ENCODE measurements at places on chromosomes 2 and 18.

DNA sequence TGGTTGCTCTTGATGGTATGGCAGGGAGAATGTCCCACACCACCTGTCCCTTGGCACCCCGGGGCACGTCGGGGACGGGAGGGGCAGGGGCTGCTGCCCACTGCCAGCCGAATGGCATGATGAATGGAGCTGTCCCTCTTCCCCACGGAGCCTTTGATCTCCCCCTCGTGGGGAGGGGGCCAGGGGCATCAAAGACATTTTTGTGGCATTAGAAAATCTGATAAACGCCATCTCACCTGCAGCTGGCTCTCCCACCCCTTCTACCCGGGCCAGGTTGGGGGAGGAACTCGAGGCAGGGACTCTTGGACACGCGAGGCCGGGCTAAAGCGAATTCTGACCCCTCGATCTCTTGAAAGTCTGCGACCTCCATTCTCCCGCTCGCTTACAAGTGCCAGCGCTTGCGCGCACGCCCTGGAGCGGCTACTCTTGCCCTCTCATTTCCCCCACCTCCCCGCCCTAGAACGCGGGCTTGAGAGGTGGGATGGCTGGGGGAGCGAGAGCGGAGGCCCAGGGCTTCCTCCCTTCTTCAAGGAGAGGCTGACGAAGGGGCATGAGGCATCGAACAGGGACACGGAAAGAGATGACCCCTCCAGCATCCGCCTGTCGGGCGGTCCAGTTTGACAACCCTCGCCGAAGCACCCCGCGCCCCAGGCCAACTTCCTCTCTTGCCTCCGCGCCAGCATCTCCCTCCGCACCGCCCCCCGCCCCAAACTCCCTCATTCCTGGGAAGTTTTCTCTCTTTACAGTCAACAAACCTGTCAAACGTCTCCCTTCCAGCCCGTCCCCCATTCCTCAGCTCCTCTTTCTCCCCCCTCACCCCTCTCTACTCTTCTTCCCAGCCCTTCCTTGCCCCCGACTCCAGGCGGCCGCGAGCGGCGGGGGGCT lies 692 bp upstream of the WNT6 start:
- no peak for DNase-seq

GRCh38 chr2:31940920-31941319 lies 69.9 kb downstream of the MEMO1 start:
- no peak for DNase-seq

DNA sequence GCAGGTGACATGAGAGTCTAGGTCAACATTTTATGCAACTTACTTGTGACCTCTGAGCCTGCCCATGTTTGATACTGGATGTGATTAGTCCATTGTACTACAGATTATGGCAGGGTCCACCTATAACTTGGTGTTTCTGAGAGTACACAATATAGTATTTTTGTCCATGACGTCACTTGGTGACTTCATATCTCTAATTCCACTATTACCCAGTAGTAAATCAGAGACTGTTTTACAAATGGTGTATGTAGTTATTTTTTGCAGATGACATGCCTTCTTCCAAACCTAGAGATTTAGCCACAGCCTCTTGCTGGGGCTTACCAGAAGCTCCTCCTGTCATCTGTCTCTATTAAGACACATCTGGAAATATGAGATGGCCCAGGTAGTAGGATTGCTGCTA lies 24.6 kb upstream of the TMX3 start:
- DNase-seq: no peak

DNA sequence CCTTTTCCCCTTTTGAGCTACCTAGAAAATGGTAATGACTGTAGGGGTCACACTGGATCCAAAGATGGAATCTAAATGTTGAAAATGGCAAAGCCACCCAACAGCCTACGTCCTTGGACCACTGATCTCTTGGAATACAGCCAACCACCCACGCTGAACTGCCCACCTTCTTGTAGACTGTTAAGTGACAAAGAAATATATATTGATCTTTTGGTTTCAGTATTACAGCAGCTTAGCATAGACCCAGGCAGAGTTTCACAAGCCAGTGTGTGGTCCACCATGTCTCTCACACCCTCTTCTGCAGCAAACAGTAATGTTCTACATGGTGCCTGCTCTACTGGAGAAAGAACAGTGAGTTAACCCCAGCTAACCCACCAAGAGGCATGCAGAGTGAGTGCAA lies 20.2 kb downstream of the CACNB4 start:
- no peak for DNase-seq

GRCh38 chr2:20604951-20605381 lies 45.9 kb downstream of the HS1BP3 start:
- DNase-seq: no peak

DNA sequence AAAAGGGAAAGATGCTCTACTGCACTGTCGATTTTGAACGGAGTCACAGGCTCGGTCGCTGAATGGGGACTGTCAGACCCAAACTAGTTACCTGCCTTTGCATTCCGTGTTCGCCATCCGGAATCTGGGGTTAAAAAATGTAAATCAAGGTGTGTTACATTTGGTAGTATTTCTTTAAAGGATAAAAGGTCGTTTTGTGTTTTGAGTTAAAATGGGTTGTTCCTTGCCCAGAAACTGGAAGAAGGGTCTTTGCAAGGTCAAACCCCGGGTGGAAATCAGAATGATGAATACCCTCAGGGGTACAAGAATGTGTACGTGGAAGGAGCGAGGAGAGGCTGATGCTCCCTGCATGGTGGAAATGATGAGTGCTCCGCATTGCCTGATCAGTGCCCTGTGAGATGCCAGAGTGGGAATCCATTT lies 1.0 kb downstream of the VSNL1 start:
- no peak for DNase-seq

DNA sequence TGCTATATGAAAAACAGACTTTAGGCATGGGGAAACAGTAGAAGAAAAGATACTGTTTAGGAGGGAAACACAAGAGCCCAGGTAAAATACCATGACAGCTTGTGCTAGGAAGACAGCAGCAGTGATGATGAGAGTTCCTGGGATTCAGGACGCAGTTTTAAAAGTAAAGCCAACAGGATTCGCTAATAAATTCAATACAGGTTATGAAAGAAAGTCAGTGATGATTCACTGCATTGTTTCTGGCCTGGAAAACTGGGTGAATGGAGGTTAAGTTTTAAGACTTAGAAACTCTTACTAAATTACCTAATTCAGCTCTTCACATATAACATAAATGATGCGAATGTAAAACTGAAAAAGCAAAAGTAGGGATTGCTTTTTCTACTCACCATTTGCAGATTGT lies 27.9 kb upstream of the RNU4ATAC start:
- DNase-seq: no peak

DNA sequence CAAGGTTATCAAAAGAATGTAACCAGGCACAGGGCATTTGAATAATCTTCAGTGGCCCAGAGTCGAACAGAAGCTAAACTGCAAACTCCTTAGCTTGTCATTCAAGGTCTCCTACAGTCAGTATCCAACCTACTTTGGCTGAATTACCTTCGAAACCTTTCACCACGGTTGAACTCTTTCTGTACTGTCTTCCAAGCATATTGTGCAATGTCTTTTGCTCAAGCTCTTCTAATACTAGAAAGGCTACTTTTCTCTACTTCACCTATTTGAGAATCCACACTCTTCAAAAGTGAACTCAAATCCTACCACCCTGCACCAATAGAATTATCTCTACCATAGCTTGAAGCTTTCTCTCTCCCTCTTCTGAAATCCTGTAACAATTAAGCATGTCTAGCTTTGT lies 142.9 kb downstream of the NR4A2 start:
- DNase-seq: no peak

DNA sequence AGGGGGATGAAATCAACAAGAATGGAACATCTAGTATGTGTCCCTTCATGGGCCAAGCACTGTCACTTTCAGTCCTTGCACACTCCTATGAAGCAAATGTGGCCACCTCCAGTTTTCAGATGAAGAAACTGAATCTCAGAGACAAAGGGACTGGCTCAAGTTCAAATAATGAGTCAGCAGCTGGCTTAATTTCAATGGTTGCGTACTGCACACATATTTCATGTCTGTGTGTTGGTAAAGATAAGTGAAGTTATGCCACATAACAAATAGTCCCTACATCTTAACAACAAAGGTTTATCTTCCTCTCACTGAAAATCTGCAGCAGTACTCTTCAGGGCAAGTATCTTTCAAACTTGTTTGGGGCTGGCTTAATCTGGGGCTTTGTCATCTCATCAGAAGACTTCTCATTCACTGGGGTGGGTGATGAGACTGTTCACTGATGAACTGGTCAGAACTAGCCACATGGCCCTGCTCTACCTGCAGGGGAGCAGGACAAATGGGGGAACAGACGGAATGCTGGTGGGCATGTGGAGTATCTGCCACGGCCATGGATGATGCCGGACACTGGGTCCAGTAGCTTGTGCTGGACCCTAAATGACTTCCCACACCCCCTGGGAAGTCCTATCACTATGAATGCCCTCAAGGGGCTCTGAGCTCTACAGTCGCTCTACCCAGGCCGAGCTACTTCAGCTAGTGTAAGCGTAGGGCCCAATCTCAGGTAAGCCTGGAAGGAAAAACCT lies 263.2 kb downstream of the CYP26B1 start:
- peak; percentile 9 for DNase-seq

- no peak for DNase-seq
Measured at GRCh38 chr2:121599963-121600651, 49.2 kb downstream of the CLASP1 start.

DNA sequence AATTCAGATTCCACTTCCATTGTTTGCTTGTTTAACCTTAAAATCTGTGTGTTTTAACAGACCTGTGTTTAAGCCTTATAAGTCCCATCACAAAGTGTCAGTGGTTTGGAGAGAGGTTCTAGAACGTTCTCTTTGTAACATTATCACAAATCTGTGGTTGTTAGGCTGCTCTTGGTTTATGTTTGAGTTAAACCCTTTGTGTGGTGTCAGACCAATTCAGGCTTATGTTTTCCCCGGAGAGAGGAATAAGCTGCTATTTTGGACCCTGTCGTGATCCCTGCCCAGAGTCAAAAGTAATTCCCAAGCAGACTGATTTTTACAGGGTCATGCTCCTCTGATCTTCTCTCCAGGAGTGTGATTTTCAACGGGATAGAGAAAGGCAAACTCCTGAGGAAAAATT lies 43.8 kb upstream of the LTBP1 start:
- DNase-seq: no peak

DNA sequence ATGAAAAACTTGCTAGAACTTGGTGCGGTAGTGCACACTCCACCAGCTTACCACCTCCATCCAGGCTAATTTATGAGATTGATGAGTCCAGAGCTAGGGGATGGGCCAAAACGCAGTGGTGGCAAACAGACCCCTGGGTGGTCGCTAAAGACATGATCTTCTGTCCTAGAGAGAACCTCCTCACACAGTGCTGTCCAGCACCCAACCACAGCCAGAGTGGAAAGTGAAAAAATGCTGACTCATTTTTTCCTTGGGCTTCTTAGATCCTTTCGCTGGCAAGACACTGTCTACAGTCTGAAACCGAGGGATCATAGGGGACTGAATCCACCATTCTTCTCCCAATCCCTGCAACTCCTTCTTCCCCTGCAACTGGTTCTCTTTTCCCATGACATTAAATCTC lies 4.1 kb downstream of the ANTXR1 start:
- DNase-seq: no peak

GRCh38 chr2:121429927-121430520 lies 100.7 kb upstream of the RNU4ATAC start:
- no peak for DNase-seq

GRCh38 chr18:7954238-7954637 lies 387.1 kb downstream of the PTPRM start:
- no peak for DNase-seq

- no peak for DNase-seq
Measured at GRCh38 chr2:241001413-241002274, 3.2 kb downstream of the SNED1 start.

- no peak for DNase-seq
Measured at GRCh38 chr2:46132996-46133395, 164.2 kb upstream of the EPAS1 start.

DNA sequence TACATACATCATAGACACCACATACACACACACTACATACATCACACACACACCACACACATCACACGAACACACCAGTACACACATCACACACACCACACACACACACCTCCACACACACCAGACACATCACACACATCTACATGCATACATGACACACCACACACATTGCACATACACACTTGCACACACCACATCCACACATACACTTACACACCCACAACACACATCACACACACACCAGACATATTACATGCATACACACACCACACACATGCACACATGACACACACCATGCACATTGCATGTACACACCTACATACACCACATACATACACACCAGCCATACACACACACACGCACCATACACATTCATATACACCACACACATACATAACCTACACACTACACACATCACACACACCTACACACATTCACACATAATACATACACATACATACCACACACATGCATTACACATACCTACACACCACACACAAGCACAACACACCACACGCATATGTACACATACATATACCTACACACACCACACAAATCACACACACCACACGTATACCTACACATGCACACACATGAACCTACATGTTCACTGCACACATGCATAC lies 156.5 kb downstream of the NDUFA10 start:
- DNase-seq: no peak

DNA sequence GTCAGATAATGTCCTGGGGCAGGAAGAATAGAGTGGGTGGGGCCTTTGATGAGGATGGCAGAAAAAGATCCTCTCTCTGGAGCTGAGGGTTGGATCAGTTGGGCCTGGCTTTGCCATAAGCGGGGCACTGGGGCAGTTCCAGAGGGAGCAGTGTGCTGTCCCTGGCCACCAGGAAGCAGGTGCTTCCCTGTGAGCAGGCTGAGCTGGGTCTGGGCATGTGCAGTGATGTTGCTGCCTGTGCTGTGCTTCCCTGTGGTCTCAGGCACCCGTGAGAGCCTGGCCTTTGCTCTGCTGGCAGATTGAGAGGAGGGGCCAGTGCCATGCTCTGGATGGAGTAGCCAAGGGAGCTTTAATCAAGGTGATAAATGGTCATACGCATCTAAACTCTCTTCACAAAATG lies 14.6 kb upstream of the NPPC start:
- no peak for DNase-seq

DNA sequence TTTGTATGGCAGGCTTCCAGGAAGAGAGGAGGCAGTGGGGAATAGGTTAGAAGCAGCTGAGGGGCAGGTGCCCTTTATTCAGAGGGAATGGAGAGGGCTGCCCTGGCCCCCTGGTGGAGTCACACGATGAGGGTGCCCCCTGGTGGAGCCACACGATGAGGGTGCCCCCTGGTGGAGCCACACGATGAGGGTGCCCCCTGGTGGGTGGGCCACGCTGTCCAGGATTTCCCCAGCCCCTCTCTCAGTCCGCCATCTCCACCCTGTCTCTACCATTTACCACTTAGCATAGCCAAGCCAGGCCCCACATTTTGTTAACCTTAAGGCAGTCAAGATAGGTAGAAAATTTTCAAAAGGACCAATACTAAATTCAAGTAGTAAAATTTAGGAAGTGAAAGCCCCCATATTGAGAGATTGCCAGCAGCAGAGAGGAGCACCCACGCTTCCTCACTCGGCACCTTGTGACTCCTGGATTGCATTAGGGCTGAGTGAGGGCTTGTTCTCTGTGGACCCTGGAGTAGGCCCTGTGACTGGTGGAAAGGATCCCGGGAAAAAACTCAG lies 10.4 kb upstream of the FAM228A start:
- peak; percentile 81 for DNase-seq

GRCh38 chr2:62525549-62526269 lies 19.7 kb upstream of the TMEM17 start:
- no peak for DNase-seq

- DNase-seq: no peak
Measured at GRCh38 chr2:122634256-122634655, 878.8 kb downstream of the TSN start.
